ENCODE measurements at places on chromosomes 7 and 10. TPM values are rescaled to one million over a fixed set of nuclear protein-coding genes. Genes with fewer than 3 reads are reported as not detected.
A peak's percentile ranks its signal among the peaks of the same experiment; 100 is the strongest.

- DNase-seq = no peak
These were observed 70.5 kb downstream of the AHR start for GRCh38 chr7:17368856-17369524.

The UPK3B gene
- total RNA-seq = 4.4 TPM

The AKR1C2 gene
- not detected for total RNA-seq

DNA sequence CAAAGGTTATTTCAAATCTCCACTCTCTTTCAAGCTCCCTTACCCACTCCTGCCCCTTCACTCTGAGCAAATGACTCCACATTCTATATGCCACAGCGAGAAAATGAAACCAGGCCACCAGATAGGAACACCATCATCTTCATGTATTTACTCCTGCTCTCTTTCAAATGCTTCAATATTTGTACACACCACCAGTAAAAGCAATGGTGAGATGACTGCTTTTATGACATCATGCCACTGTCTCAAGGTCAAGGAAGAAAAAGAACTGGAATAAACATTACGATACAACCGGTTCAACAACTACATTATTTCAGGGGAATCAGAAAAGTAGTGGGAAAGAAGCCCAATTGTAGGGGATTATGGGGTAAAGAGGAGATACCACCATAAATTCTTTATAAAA, 32.7 kb downstream of the PUS7 start:
- DNase-seq = no peak

DNA sequence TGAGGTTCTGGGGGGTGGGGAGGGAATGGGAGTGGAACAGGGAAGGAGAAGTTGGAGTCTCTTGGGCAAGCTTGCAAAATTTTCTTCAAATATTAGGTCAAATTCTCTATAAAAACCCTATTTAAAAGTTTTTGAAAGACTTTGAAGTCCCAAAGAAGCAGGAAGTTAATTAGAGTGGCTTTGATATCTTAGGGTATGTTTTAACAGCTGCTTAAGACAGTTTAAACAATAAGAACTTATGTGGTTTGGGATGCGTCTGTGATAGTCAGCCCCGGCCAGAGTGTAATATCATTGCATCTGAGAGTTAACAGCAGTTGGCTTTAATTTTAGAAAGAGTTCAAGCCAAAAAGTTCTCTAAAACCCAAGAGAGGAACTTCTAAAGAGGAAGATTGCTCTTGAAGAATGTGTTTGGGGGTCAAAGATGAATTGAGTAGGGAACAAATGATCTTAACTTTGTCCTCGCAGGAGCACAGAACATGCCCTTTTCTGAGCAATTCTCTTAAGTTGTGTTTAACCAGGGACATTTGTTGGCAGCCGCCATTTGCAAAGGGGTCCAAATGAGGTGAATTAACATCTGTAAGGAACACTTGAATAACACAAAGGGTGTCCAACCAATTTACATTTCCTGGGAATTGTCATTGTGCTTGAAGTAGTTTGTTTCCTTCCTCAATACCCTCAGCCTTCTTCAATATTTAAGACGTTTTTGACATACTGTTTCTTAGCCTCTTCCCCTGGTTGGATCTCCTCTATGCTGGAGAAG, 182.4 kb downstream of the PTEN start:
- DNase-seq = no peak

- DNase-seq = no peak
These were observed 26.1 kb downstream of the ABCB1 start for GRCh38 chr7:87574630-87575029.

The SAMD8 gene
- 25.2 TPM for total RNA-seq

- DNase-seq = no peak
These were observed 6.3 kb upstream of the KCNMA1 start for GRCh38 chr10:77643795-77644468.

The WNT8B gene
- total RNA-seq = not detected

DNA sequence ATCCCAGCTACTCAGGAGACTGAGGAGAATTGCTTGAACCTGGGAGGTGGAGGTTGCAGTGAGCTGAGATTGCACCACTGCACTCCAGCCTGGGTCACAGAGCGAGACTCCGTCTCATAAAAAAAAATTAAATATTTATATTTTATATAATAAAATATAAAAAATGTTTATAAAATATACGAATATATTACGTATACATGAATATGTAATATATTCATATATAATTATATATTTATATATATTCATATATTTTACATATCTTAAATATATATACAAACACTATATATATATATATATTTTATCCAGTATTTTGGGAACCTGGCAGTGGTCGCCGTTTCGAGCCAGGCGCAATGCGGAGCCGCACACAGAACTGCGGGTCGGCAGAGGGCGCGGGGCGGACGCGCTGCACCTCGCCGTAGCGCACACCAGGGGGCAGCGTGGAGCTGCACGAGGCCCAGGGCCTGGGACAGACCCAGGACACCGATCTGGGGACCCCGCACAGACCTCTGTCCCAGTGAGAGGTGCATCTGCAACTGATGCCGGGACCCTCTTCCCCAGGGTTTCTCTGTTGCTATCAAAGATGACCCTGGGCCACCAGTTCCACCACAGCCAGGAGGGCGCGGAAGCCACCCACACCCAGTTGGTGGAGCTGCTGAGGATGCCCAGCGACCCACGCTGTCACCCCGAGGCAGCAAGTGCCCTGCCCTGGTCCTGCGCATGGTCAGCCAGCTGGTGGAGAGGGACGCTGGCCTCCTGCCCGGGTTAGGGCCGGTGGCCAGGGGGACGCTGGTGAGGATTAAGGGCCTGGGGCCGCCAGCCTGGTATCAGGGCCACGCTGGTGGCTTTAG, 22.7 kb downstream of the AP5Z1 start:
- DNase-seq = peak; percentile 44

DNA sequence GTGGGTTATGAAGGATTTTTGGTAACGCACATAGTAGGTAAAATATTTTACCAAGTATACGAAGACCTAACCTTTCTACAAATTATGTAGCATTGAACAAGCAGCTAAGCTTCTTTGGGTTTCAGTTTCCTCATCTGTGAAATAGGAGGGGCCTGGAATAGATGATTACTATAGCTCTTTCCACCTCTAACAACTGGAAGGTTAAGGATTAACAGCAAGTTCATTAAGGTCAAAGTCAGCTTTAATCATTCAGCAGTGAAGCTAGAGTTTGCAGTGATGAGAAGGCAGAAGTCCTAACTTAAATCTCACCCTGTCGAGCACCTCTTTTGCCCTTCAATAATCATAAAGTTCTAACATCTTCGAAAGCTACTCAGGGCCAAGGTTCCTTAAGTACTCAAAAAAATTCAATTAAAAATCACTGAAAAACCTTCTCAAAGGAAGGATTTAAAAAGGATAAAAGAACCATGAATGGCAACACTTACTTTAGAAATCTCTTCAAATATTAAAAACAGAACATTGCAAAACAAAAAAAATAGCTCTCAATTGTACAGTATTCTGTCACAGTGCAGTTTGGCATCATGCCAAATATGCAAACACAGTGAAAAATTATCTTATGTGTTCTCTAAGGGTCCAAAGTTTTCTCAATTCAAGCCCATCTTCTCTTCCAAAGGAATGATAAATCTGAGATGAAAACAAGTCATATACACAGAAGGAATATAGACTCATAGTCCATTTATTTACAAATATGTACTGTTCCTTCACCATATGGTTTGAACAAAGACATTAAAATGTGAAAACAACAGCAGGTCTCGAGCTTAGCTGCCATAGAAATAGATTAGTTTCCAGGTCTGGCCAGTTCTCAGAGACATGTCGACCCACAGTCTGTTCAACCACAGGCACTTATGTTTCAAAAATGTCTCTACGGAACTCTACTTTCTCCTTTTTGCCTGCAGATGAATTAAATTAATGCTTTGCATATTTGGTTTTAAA, 152.0 kb upstream of the SLC13A1 start:
- DNase-seq = no peak

DNA sequence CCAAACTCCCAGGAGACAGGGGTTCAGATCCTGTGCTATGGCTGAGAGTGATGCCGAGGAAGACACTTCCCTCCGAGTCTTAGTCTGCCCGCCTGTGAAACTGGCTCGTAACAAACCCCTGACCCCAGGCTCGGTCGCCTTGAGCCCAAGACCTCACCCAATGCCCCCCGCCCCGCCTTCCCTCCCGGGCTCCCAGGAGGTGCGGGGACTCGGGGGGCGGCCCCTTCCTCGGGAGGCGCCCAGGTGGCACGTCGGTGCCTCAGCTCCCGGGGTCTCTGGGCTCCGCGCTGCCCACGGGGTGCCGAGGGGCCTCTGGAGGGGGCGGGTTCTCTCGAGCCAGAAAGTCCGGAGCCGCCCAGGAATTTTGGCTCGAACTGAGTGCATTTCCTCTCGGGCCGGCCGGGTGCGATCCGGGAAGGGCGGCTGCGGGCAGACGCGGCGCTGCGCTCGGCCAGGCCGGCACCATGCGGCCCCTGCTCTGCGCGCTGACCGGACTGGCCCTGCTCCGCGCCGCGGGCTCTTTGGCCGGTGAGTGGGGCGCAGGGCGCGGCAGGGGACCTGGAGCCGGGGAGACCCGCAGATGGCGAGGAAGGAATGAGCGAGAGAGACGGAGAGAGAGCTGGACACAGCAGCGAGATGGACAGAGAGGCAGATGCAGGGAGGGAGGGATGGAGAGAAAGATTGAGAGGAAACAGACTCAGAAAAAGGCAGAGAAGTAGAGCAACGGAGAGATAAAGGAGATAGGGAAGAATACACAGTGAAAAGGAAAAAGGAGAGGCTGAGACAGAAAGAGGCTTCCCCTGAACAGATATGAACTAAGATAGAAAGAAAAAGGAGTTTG, at the start of gene PLAC9:
Gene PLAC9 (plus strand): TSS at position 432 of the 841 bp plus-strand sequence. CDS start 33 bp downstream, at position 465.
- no peak for DNase-seq

DNA sequence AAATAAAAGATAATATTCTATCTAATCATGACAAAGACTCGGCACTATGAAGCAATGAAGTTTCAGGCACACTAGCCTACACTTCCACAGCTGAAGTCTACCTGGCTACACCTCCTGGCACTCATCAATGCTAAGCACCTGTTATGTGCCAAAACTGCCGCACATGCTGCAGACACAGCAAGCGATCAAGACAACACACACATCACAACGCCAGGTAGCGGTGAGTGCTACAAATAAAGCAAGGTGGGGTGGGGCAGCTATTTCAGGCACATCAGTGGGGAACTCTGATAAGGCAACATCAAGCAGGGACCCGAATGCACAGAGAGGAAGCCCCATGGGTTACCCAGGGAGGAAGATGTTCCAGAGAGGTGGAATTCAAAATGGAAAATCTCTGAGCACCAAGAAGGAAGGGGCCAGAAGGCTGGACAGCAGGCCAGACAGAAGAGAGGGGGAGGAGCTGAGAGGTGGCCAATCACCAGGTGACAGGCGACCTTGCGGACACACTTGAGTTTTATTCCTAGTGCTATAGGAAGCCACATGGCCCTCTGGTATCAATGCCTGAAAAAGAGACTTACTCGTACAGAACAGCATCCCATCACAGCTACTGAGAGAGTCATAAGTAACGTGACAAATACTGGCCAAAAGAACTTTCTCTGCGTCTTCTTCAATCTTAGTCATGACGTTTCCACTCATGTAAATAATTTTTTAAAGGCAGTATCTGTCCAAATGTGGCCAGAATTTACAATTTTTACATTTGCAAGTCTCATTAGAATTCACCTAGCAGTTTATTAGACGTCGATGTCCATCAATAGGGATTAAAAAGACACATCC, 8.0 kb downstream of the PSAP start:
- no peak for DNase-seq

DNA sequence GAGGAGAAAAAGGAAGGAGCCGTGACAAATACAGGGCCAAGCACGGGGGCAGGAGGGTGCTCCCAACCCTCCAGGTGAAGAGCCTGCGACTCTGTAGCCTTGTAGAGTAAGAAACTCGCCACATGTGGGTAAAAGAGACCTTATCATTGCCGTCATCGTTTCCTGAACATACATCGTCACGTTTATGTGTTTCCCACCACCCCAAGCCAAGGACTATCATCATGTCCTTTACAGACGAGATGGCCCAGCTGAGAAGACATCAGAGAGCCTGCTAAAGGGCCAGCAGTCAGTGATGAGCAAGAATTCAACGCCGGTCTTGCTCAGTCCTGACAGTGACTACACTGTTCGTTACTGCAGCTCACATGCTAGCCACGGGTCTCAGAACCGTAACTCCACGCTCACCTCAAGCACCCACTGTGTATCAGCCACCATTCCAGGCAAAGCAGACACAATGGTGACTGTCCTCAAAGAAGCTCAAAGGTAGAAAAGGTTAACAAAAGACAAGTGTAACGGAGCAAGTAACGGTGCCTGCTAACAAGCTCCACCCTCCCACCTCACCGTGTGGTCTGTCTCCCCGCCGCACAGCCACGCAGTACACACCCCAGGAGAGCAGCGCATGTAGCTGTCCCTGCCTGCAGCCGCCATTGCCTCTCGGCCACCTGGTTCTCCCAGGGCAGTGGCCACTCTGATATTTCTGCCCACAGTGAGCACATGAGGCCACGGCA, 147.8 kb downstream of the MAD1L1 start:
- no peak for DNase-seq

The CCDC172 gene
- not detected for total RNA-seq

The CALHM3 gene
- total RNA-seq = not detected

DNA sequence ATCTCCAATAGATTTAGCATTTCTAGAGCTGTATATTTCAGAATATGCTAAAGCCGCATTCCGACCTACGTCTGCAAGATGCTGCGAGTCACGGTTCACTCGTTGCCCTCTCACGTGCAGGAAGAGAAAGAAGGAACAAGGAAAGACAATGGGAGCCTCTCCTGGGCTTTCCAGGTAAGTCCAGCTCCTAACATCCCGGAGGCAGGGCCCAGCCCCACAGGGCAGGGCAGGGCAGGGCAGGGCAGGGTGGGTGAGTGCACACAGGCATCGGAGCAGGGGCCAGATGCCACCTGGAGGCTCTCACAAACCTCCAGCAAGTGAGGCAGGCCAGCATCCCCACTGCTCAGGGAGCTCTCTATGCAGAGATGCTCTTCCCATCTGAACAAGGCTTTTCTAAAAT, 50.8 kb downstream of the VOPP1 start:
- DNase-seq = no peak

The ASAH2 gene
- total RNA-seq = 2.5 TPM

DNA sequence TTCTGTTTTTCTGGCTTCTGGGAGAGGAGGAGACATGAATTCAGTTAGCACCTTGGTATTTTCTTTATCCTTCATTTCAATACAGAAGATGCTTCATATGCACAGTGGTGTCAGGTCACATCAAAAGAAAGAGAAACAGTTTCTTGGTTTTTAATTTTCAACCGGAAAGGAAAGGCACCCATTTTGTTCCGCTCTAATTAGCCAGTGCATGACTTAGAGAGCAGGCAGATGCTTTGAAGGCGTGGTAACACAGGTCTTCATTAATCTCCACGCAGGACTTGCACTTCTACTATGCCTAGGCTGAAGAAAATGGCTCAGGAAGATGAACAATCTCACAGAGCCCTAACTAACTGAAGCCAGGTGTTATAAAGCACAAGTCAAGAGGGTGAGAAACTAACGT, 70.4 kb upstream of the ATRNL1 start:
- no peak for DNase-seq

The INPP5F gene
- total RNA-seq = 10.4 TPM

The TCAF2 gene
- 23.8 TPM for total RNA-seq

The MTPN gene
- 193 TPM for total RNA-seq

The HOGA1 gene
- total RNA-seq = not detected

GRCh38 chr10:13311177-13311575, 11.3 kb upstream of the PHYH start:
- DNase-seq = no peak

GRCh38 chr7:45984386-45985295, 63.6 kb upstream of the IGFBP3 start:
- DNase-seq = no peak

- no peak for DNase-seq
These were observed 167.8 kb upstream of the AUTS2 start for GRCh38 chr7:69430384-69431021.
